ENCODE measurements at places on chromosomes 16 and 17.

DNA sequence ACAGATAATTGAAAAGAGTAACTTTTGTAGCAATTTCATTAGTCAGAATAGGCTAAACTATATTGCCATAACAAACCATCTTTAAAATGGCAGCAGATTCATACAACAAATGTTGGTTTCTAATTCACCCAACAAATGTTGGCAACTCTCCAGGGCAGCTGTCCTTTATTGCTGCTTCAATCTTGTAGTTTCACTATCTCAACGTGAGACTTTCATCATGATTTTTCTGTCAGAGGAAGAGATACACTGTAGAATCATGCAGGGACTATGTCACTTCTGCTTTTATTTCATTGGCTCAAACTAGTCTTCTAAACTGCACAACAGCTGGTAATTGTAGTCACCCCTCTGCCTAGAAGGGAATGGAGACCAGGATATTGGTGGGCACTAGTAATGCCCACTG, 174.2 kb downstream of the TANC2 start:
- DNase-seq = no peak

DNA sequence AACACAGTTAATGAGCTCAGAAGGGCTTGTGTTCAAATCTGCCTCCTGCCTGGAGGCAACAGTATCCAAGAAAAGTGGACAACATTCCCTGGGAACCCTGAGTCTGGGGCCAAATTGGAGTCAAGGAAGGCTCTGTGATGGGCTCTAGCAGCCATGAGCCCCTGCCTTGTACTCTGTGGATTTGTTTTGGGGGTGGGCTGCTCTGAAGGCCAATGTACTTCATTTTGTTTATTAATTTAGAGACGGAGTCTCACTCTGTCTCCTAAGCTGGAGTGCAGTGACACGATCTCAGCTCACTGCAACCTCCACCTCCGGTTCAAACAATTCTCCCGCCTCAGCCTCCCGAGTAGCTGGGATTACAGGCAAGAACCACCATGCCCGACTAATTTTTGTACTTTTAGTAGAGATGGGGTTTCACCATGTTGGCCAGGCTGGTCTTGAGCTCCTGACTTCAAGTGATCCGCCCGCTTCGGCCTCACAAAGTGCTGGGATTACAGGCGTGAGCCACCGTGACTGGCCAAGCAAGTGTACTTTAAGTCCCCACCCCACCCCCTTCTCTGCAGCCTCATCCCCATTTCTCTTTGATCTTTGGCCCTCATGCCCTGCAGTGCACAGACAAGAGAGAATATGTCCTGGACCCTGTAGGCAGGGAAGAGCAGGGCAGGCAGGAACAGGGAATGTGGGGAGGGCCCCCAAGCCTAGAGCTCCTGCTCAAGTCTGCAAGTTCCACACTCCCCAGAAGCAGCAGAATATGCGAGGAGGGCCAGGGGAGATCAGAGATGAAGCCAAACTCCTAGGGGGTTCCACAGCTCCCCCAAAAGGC, 2.7 kb upstream of the GIP start:
- DNase-seq = no peak

DNA sequence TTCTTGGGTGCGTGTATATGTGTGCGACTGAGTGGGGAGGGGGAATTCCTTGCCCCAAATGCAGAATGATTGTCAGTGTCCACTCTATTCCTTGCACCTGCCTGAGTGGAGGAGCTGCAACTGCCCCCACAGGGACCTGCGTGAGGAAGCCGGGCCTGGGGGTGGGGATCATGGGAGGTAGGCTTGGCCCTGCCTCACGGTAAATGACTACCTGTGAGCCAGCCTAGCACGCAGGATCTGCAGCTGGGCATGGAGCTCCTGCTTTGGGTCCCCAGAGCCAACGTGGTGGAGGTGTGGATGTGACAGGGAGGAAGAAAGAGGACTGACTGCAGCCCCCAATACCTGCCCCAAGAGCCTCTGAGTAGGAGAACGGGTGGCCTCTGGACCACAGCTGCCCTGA, 77.0 kb upstream of the GAS7 start:
- no peak for DNase-seq

GRCh38 chr16:54928411-54929089, 2.1 kb upstream of the IRX5 start:
- peak; percentile 76 for DNase-seq

DNA sequence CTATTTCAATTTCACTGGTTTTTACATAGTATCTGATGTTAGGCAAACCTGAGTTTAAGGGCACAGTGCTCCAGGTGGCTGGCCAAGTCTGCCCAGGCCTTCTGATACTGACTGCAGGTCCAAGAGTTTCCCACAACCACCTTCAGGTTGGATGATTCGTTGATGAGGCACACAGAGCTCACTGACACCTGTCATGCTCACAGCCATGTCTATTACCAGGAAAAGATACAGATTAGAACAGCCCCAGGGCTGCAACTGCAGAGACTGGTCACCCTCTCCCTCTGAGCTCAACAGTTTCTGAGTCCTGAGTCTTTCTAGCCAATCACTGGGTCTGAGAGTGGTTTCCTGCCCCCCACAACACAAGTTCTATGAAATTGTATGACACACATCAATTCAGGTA, 37.2 kb downstream of the MEAK7 start:
- no peak for DNase-seq

DNA sequence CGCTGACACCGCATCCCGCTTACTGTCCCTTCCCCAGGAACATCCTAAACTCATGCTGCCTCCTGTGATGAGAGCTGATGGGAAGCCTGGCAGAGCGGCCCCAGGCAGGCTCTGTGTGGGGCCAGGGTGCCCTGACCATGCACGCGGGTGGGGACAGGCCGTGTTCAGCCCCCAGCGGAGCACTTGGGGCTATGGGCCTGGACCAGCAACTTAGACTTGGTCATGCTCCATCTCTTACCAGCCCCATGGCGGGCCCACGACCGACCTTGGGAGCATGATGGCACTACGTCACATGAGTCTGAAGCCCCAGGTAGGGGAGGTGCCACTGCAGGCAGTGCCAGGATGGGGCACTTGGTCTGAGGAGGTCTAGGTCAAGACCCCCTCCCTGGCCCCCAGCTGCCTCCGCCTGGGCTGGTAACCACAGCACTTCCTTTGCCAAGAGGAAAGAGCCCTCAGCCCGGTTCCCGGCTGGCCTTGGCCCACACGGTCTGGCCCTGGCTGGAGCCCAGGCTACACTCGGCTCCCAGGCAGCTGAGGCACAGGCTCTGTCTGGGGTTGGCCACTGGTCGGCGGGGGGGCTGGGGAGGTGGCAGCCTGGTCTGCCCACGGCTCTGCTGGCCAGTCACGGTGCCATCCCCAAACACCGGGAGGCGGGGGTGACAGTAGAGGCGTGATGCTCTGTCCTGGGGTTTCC, 25.7 kb downstream of the BAHCC1 start:
- DNase-seq = no peak

- DNase-seq = no peak
Observed at GRCh38 chr17:2230877-2231276, 72.7 kb downstream of the SMG6 start.

- DNase-seq = peak; percentile 35
Observed at GRCh38 chr16:8751481-8752311, 45.7 kb downstream of the TMEM186 start.

- peak; percentile 30 for DNase-seq
Observed at GRCh38 chr16:23835390-23836077, at the start of gene PRKCB. Gene PRKCB (plus strand): TSS chr16:23835983.

DNA sequence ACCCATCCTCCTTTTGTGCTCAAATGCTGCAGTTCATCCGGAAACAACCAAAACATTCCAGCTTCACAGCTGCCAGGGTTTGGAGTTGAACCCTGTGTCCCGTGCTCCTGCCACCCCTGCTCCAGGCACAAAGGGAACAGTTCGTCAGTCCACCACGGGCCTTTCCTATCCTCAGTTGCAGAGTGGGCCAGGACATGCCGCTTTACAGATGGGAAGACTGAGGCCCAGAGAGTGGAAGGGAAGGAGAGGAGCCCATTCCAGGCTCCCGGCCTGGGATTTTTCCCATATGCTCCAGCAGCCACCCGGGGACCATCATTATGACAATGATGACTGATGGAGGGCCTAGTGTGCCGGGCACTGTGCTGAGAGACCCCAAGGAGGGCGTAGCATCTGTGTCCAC, 27.6 kb downstream of the RAI1 start:
- DNase-seq = no peak

- DNase-seq = no peak
Observed at GRCh38 chr17:59617156-59617732, 2.5 kb upstream of the CLTC start.

- DNase-seq = no peak
Observed at GRCh38 chr16:72689851-72690250, 358.1 kb downstream of the ZFHX3 start.

DNA sequence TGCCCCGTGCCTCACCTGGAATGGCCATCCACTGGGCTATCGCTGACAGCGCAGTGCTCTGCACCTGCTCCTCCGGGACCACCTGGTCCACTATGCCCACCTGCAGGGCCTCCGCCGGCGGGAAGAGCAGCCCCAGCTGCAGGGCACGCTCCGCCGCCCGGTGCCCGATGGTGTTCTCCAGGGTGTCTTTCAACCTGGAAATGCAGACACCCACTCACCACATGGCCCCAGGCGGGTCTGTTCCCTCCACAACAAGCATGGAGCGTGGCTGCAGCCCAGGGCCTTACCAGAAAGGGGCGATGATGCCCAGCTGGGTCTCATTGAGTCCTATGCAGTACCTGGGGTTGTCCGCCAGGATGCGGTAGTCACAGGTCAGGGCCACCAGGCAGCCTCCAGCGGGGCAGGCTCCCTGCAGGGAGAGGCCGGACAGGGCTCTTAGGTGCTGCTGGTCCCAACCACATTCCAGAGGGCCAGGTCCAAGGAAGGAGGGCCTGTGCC, 6.8 kb downstream of the DNASE1L2 start:
- peak; percentile 78 for DNase-seq

DNA sequence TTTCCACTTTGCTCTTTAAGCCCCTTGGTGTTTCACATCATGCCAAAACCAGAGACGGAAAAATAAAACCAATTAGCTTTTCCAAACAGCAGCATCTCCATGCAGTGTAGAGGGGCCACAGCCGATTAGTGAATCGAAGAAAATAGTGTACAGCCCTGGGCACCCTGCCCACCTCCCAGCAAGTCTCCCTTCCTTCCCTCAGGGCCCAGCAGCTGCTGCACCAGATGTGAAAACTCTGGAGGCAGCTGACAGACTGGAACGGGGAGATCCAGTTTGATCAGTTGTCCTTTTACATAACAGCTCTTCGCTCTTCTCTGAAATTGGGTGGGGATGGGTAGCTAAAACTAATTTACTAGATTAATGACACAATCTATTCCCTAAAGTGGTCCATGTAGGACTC, 19.3 kb downstream of the TMEM11 start:
- no peak for DNase-seq

DNA sequence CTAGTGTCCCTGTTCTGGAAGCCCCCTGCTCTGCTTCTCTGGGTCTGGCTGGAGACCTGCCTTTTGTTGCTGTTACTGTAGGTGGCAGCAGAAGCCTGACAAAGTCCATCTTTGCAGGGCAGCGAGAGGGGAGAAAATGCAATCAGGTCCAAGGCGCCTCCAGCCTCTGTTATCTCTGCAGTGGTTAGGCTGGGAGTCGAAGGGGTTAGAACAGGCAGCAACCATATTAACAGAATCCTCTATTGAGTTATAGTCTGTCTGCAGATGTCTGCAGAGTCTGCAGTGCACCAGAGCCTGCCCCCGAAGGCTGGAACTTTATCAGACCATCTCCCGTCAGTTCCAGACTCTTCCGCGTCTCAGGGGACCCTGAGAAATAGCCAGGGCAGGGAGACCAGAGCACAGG, 404.9 kb upstream of the EEF2KMT start:
- DNase-seq = no peak

- DNase-seq = no peak
Observed at GRCh38 chr16:78895681-78896080, 704.9 kb downstream of the MAF start.

- DNase-seq = no peak
Observed at GRCh38 chr16:9007177-9007794, 43.6 kb upstream of the USP7 start.

DNA sequence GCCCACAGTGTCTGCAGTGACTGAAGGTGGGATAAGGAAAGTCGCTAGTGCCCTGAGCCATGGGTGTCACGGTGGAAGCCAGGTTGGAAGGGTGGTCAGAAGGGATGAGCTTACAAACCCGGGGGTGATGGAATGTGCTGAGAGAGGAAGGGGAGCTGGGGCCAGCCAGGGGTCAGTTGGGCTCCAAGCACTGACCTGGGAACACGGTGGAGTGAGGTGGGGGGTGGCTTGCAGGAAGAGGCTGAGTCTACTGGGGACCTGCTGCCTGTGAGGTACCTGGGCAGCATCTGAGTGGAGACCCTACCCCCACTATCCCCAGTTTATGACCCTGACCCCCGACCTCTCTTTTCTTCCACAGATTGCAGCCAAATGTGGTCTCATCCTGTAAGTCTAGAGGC, 3.1 kb downstream of the TMEM92 start:
- DNase-seq = no peak

DNA sequence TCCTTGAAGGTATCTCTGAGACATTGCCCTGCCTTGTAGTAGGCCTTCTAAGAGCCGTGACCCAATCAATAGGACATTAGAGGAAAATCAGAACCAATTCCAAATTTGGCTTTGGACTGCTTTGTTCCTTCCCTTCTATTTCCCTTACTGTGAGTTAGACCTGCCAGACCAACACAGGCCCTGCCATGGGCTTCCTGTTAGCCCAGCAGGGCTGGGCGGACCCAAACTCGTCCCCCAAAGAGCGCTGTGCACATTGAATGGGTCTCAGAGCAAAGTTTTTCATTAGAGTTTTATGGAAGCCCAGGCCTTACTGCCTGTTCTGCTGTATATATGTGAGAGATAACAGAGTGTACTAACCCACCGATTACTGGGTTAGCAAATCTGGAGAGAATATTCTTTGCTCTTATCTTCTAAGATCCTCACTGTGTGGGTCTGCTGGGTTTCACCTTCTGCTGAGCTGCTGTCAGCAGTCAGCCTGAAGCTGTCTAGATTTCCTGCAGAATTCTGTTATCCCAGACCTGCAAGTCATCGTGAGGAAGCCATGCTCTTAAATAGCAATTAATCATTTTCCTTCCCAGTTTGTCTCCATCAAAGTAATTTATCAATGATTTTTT, 5.7 kb downstream of the ARHGAP44 start:
- DNase-seq = no peak

DNA sequence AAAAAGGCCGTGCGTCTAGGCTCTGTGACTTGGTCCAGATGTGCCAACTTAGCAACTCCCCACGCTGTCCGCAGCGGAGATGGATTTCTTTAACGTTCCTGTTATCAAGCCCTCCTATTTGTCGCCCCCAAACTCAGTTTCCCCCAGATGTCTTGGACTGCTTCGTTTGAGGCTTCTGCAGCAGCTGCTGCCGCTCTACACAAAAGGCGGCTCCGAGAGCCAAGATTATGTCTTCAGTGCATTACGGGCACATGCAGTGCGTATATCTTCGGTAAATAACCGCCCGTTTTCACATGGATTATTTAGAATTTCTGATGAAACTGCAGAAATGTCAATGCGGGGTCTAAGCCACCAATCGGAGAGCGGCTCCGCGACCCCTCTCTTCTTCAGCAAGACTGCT, 240.6 kb upstream of the ZFHX3 start:
- no peak for DNase-seq

Measured in 8988T (cell line).